Heart right ventricle (tissue), 16 donors: ENCODE measurements at places on chromosomes 5 and 9. TPM values are rescaled to one million over a fixed set of nuclear protein-coding genes. Genes with fewer than 3 reads are reported as not detected.
A peak's percentile ranks its signal among the peaks of the same experiment; 100 is the strongest.

- DNase-seq, result no peak
These were observed 4.9 kb downstream of the NPDC1 start for GRCh38 chr9:137041124-137041523.

DNA sequence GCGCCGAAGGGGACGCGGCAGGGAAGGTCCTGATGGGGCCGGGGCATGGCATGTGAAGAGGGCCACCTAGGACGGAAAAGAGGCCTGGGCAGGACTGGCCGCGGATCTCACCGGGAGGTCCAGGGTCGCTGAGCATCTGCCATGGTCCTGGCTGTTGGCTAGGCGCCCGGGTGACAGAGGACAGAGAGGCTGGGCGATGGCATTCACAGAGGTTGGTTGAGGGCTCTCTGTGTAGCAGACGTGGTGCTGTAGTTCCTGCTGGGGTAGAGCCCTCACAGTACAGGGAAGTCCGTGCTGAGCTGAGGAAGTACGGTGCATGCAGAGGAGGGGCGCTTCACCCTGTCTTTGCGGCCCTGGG is 427 bp downstream of the PCYOX1L start:
- peak; percentile 47 for DNase-seq

- no peak for DNase-seq
These were observed 45.5 kb downstream of the COL27A1 start for GRCh38 chr9:114200721-114201300.

The C5orf52 gene
- not detected for polyA plus RNA-seq

GRCh38 chr5:127025467-127025866 is 4.9 kb downstream of the MARCHF3 start:
- DNase-seq, result no peak

The SLC22A4 gene
- 2.7 TPM for polyA plus RNA-seq

- DNase-seq, result no peak
These were observed 395.2 kb downstream of the KIAA0825 start for GRCh38 chr5:94223235-94223634.

- no peak for DNase-seq
These were observed 663.8 kb upstream of the KLF4 start for GRCh38 chr9:108153416-108153815.

The ADGRD2 gene
- polyA plus RNA-seq, result not detected

The TXNDC8 gene
- not detected for polyA plus RNA-seq

GRCh38 chr5:96004087-96004486 is 42.4 kb upstream of the ELL2 start:
- DNase-seq, result no peak

The GABRA1 gene
- not detected for polyA plus RNA-seq

The ANKDD1B gene
- 0.04 TPM for polyA plus RNA-seq

- DNase-seq, result no peak
These were observed 43.3 kb upstream of the CDC42SE2 start for GRCh38 chr5:131220566-131220965.

- DNase-seq, result peak; percentile 81
These were observed 136.9 kb upstream of the ANKH start for GRCh38 chr5:15008476-15008875.

- DNase-seq, result no peak
These were observed 144.9 kb downstream of the NR2F1-AS1 start for GRCh38 chr5:93436083-93436482.

- DNase-seq, result no peak
These were observed 47.8 kb upstream of the EQTN start for GRCh38 chr9:27344776-27345175.

DNA sequence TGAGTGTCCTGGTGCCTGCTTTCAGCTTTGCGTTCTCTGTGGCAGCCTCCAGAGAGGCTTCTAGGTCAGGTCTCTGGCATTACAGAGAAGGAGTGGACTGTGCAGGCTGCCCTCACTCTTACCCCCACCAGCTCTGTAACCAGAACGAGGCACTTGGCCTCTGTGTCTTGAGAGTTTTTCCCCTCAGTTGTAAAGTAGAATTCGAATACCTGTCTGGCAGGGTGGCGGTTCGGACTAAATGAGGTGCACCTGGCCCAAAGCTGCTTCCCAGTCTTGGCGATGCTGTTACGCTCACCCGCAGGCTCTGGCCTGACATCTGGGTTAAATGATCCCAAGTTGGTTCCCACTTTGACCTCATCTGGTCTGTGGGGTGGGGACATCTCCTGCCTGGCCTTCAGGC is 40.1 kb downstream of the FAM78A start:
- no peak for DNase-seq

The PCDHB15 gene
- 3.4 TPM for polyA plus RNA-seq

GRCh38 chr5:14415698-14416074 is 165.9 kb upstream of the OTULINL start:
- DNase-seq, result no peak

The DND1 gene
- polyA plus RNA-seq, result 2.0 TPM

GRCh38 chr5:53969176-53969730 is 341.1 kb downstream of the ARL15 start:
- no peak for DNase-seq

DNA sequence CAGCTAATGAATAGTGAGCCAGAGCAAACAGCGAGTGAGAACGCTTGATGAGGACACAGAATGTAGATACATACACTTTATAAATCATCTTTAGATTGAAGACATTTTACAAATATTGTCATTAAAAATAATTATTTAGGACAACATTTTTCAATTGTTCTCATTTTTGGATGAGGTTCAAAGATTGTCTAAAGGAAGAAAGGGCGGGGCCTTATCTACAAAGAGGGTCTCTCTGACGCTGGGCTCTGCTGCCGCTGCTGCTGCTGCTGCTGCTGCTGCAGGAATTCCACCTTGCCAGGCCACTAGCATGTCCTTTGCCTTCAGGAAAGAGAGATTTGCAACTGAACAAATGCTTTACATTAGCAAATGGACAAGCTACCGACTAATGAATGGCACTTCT is 220.7 kb upstream of the TMEM161B start:
- DNase-seq, result no peak

The MELK gene
- 0.17 TPM for polyA plus RNA-seq

The ADAMTSL2 gene
- polyA plus RNA-seq, result 7.5 TPM

GRCh38 chr5:56077796-56078233 is 83.1 kb upstream of the IL6ST start:
- DNase-seq, result no peak
